ENCODE measurements at places on chromosomes 6 and 20. TPM values are rescaled to one million over a fixed set of nuclear protein-coding genes. Genes with fewer than 3 reads are reported as not detected.

Gene ZNF322
- polyA plus RNA-seq = 13.0 TPM

- DNase-seq = no peak
Measured at GRCh38 chr20:46928580-46929132, 34.0 kb downstream of the EYA2 start.

DNA sequence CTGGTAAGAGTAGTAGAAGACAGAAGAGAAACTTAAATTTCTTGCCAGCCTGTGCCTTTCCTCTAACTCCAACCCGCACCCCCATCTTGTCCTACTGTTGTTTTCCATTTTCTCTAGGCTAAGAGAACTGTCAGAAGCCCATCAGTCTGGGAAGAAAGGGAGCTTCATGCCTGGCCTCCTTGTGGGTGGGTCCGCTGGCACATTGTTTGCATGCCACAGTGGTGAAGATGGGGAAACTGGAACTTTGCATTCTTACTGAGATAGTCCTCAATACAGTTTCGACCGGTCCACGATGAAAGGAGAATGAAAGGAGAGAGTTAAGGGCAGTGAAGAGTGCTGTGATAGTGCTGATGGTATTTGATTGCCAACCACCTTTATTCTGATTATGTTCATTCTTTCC, 103.1 kb downstream of the TCP11 start:
- no peak for DNase-seq

Gene OGFR
- 47.2 TPM for polyA plus RNA-seq

DNA sequence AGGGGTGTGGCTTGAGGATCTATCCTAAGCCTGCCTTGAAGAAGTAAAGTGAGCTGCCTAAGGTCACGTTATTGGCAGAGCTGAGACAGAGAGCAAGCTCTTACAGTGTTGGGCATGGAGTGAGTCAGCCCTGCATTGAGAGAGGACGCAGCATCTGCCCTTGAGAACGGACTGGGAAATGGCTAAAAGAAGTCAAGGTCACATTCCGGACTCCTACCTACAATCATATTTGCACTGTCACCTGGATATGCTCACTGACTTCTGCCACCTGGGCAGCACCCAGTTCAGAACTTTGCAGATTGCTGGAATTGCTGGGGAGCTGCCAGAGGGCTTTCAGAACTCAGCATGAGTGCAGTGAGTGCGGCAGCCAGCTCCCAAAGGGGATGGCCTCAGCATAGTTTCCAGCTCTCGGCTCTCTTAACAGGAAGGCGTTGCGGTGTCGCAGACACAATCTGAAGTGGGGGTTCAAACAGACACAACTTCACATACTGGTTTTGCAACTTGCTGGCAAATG, 199.3 kb upstream of the SGK1 start:
- DNase-seq = peak; percentile 29

DNA sequence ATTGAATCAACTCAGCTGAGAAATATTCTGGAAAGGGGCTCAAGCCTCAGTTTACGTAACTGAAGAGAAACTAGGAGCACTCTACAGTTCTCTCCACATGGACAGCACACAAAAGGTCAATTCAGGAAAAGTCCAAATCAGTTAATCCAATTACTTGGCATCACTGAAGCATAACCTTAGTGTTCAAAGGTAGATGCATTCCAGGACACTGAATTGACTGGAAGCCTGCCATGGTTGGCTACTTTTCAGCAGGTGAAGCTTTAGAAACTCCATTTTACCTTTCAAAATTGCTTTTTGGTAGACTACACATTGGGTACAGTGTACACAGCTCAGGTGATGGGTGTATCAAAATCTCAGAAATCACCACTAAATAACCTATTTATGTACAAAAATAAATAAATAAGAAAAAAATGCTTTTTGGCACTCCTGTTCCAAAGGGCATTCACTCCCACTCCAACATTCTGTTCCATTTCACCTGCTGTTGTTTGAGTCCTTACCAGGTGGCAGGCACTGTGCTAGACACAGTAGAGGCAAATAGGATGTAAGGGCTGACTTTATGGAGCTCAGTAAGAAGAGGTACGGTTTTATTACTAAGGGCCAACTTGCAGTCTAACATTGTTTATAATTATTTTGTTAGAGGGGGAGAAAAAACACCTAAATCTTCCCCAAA, 153.4 kb downstream of the FAXC start:
- no peak for DNase-seq

Gene TUBB2B
- 22.4 TPM for polyA plus RNA-seq

All from urinary bladder (tissue), 4 donors.